CD4-positive, alpha-beta T cell (primary cell): ENCODE measurements at places on chromosomes 12 and 14. TPM values are rescaled to one million over a fixed set of nuclear protein-coding genes. Genes with fewer than 3 reads are reported as not detected.

DNA sequence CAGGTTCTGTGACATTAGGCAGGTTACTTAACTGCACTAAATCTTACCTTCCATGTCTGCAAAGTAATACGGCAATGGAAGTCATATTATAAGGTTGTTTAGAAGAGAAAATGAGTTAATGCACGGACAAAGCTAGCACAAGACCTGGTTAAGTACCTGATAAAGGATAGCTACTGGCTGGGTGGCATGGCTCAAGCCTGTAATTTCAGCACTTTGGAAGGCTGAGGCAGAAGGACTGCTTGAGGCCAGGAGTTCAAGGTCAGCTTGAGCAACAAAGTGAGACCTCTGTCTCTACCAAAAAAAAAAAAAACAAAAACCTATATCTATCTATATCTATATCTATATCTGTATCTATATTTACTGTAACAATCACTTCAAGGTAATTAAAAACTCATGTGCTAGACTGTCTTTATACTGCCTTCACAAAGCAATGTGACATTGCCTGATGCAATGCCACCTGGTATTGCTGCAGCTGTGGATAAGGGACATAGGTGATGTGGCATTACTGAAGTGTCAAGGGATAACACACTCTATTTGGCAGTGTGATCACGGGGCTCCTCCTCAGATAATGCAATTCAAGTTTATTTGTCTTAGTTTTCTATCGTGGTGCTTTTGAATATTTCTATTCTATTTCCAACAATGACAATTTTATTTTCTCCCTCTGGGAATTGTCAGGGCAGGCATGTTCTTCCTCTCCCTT is 107.1 kb downstream of the PAX9 start:
- H3K4me1 ChIP-seq = no peaks in the 10 kb centered on the region
- no peaks in the 10 kb centered on the region for H3K27me3 ChIP-seq
- no peak for DNase-seq
- H3K4me3 ChIP-seq = no peak overlapping the region
- no peaks in the 10 kb centered on the region for H3K36me3 ChIP-seq

GRCh38 chr12:8078398-8078797 is 3.7 kb upstream of the NECAP1 start:
- H3K27me3 ChIP-seq = no peaks in the 10 kb centered on the region
- peak; percentile 81 for DNase-seq
- no peak overlapping the region for H3K27ac ChIP-seq
- no peak overlapping the region for H3K4me3 ChIP-seq
- H3K36me3 ChIP-seq = no peaks in the 10 kb centered on the region
- peaks cover 16% of the 10 kb centered on the region for H3K4me1 ChIP-seq

GRCh38 chr12:116962197-116962596 is 51.4 kb downstream of the FBXW8 start:
- H3K27ac ChIP-seq = no peak overlapping the region
- peaks cover 15% of the 10 kb centered on the region for H3K36me3 ChIP-seq
- H3K27me3 ChIP-seq = no peaks in the 10 kb centered on the region
- DNase-seq = no peak

DNA sequence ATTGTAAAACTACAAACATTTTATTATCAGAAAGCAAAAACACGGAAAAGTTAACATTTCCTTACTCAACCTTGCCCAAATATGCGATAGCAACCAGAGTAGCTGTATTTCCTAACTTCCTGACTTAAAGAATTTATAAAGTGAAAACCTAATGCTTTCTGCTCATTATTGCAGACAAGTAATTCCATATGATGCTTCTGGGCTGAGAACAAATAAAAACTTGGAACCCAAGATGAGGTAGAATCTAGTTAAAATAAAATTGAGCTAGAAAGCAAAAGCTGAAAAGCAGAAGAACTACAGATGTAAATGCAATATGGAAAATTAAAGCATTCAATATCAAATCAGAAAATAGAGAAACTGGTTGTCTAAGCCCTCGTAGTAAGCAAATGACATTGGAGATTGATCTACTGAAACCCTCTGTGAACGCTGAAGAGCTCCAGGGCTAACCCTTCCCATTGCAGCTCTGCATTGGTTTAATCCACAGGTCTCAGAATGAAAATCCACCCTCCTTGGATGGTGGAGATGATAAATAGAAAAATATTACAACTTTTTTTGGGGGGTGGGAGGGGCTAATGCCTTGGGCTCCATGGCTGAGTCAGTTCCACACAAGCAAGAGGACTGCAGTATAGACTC is 40.7 kb downstream of the CORO1C start:
- H3K27me3 ChIP-seq = no peaks in the 10 kb centered on the region
- no peak for DNase-seq
- peaks cover 41% of the 10 kb centered on the region for H3K4me1 ChIP-seq
- no peaks in the 10 kb centered on the region for H3K36me3 ChIP-seq
- peak overlapping the region; percentile 32 for H3K4me3 ChIP-seq

Gene RDH16
- total RNA-seq = 0.34 TPM

Gene ACSS3
- not detected for total RNA-seq
